ENCODE measurements at places on chromosomes 16 and 17. TPM values are rescaled to one million over a fixed set of nuclear protein-coding genes. Genes with fewer than 3 reads are reported as not detected.
A peak's percentile ranks its signal among the peaks of the same experiment; 100 is the strongest.

Gene C16orf95
- polyA plus RNA-seq, result 11.5 TPM

DNA sequence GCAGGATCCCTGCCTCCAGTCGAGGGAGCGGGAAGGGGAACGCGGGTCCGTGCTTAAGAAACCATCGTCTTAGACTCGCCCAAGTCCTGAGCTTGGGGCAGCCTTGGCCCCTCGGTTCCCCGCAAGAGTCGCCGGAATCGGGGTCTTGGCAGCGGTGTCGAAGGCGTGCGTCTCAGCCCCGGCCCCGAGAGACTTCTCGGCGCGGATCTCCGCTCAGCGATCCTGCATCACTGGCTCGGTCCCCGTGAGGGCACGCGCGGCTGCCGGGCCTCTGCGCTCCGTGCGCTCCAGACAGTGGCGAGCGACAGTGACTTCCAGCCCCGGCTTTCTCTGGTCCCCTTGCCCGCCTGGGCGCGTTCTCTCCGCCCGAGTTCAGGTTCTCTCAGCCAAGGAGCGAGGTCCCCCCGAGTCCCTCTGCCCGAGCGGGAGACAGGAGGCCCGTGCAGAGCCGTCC is 380 bp downstream of the HS3ST3A1 start:
- H3K27me3 ChIP-seq, result peaks cover 2% of the 10 kb centered on the region
- peaks cover 3% of the 10 kb centered on the region for H3K4me1 ChIP-seq
- H3K27ac ChIP-seq, result no peak overlapping the region
- H3K36me3 ChIP-seq, result no peaks in the 10 kb centered on the region
- no peak overlapping the region for H3K4me3 ChIP-seq

DNA sequence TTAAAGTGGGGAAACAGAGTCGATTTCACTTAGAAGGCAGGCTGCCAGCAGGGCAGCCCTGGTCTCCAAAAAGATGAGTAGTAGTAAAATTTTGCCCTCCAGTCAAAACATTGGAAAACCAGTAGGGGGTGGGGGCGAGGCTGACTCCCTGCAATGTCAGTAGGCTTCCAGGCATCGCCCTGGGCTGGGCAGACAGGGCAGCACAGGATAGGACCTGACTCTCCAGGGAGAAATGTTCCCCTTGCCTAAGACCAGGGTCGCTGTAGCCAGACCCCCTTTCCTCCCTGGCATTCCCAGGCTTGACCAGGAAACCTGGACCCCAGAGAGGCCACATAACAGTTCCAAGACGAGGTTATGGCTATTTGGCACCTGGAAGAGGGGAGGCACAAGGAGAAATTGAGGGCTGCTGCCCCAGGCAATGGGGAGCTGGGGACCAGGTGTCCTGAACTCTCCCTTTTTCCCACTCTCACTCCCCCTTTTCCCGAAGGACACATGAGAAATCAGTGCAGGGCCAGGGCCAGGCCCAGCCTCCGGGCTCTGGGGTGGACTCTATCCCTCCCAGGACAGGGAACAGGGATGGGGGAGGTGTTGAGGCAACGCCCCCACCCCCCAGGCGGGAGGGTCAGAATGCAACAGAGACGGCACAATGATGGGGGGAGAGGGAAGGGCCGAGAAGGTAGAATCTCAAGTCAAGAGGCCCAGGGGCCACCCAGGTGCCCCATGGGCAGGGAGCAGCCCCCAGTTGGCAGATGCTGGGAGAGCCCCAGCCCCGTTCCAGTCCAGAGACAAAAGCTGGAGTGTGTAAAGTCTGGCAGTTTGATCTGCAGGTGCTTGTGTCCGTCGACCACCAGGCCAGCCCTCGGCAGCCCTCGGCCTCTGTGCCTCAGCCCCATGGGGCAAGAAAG is 4.5 kb upstream of the SAMD14 start:
- H3K4me3 ChIP-seq, result no peak overlapping the region
- no peak for DNase-seq
- H3K36me3 ChIP-seq, result peaks cover 20% of the 10 kb centered on the region
- no peak overlapping the region for H3K27ac ChIP-seq

Gene KRT16
- not detected for polyA plus RNA-seq

- peaks cover 19% of the 10 kb centered on the region for H3K27me3 ChIP-seq
- no peaks in the 10 kb centered on the region for H3K4me1 ChIP-seq
- H3K27ac ChIP-seq, result no peak within 1 kb of the TSS
- H3K36me3 ChIP-seq, result no peaks in the 10 kb centered on the region
- no peak for DNase-seq
- no peak within 1 kb of the TSS for H3K4me3 ChIP-seq
Observed at GRCh38 chr17:42184713-42185620, at the start of gene HCRT. TSS of gene HCRT (minus strand) at chr17:42185452. CDS start at chr17:42185365, 87 bp downstream.

Gene FASN
- 13.6 TPM for polyA plus RNA-seq

DNA sequence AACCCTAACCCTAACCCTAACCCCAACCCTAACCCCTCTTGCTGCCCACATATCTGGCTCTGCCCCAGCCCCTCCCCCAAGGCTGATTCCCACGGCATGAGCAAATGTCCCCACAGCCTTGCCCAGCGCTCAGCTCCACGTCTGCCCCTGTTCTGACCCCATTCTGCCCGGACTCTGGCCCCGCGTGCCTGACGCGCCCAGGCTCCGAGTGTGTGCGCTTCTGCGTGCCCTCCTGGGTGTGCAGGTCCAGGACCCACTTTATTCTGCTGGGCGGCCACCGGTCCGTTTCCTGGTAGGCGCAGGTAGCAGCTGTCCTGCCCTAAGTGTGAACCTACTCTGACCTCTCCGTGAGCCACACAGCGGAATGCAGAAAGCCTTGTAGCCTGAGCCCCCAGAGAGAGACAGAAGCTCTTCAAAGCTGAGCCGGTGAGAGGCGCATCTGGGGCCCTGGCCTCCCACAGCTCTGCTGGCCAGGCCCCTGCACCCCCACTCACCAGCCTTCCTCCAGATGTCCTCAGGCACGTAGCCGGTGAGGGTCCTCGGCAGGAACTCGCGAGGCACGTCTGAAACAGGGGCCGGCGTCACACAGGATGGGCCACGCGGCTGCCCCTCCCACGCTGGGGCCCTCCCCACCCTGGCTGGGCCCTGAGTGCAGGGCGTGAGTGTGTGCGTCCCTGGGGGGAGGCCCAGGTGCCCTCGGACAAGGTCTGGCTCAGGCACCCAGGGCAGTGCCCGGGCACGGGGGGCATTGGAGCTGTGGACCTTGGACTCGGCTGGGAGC is 14.0 kb upstream of the PABPN1L start:
- H3K27me3 ChIP-seq, result no peaks in the 10 kb centered on the region
- H3K27ac ChIP-seq, result no peak overlapping the region
- H3K36me3 ChIP-seq, result no peaks in the 10 kb centered on the region
- peak; percentile 35 for DNase-seq
- H3K4me1 ChIP-seq, result peaks cover 2% of the 10 kb centered on the region

Gene CSH1
- polyA plus RNA-seq, result not detected

GRCh38 chr16:88686062-88686438 is 257 bp downstream of the SNAI3 start:
- H3K4me1 ChIP-seq, result no peaks in the 10 kb centered on the region
- H3K27me3 ChIP-seq, result peaks cover 11% of the 10 kb centered on the region
- no peaks in the 10 kb centered on the region for H3K36me3 ChIP-seq
- peak overlapping the region; percentile 58 for H3K4me3 ChIP-seq
- no peak for DNase-seq
- no peak overlapping the region for H3K27ac ChIP-seq

DNA sequence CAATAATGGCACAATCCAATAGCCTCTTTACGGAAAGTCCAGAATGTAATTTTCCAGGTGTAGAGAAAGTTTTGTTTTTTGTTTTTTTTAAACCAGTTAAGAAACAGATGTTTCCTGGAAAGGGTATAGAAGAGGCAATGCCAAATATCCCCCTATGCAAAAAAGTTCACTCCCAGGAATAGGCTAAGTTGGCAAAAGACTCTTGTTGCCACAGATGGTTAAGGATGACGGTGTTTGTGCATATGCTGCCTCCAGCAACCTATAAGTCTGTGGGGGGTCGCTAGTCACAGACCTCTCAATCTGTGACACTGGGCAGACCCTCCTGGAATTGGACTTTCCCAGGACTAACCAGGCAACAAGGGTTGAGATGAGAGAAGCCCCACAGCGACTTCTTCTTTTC is 20.9 kb upstream of the HP start:
- H3K4me1 ChIP-seq, result no peaks in the 10 kb centered on the region
- H3K27me3 ChIP-seq, result no peaks in the 10 kb centered on the region
- no peaks in the 10 kb centered on the region for H3K36me3 ChIP-seq
- no peak overlapping the region for H3K4me3 ChIP-seq
- DNase-seq, result no peak

Gene ABCA8
- polyA plus RNA-seq, result 3.7 TPM

- no peak overlapping the region for H3K27ac ChIP-seq
- no peaks in the 10 kb centered on the region for H3K27me3 ChIP-seq
- H3K4me1 ChIP-seq, result no peaks in the 10 kb centered on the region
- DNase-seq, result peak; percentile 85
- no peaks in the 10 kb centered on the region for H3K36me3 ChIP-seq
- H3K4me3 ChIP-seq, result peak overlapping the region; percentile 9
Observed at GRCh38 chr17:82963104-82963950, 116.1 kb upstream of the METRNL start.

- H3K27me3 ChIP-seq, result no peaks in the 10 kb centered on the region
- no peak overlapping the region for H3K27ac ChIP-seq
- no peak overlapping the region for H3K4me3 ChIP-seq
- no peaks in the 10 kb centered on the region for H3K36me3 ChIP-seq
- DNase-seq, result no peak
- H3K4me1 ChIP-seq, result no peaks in the 10 kb centered on the region
Observed at GRCh38 chr17:30405161-30405560, 26.4 kb downstream of the CPD start.

DNA sequence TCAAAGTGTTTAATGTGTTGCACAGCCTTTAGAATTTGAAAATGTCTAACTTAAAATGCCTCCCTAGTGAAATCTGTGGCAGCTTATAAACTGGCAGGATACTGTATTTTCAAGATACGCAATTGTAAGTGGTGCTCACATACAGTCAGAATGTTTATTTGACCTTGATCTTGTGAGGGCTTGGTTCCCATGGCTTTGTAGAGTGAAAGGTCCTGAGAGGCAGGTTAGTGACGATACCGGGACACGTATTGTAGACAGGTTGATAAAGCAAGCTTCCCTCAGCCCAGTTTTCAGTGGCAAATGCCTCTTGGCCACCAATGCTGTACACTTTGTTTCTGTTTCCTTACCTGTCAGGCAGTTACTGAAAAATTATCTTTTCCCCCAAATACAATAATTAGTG is 426.6 kb downstream of the MAF start:
- H3K4me3 ChIP-seq, result no peak overlapping the region
- no peak for DNase-seq
- H3K4me1 ChIP-seq, result no peaks in the 10 kb centered on the region
- H3K27me3 ChIP-seq, result no peaks in the 10 kb centered on the region
- no peaks in the 10 kb centered on the region for H3K36me3 ChIP-seq
- H3K27ac ChIP-seq, result no peak overlapping the region

Gene MT4
- polyA plus RNA-seq, result not detected

Gene OR3A3
- not detected for polyA plus RNA-seq

GRCh38 chr16:81385031-81385756 is 59.4 kb upstream of the CMIP start:
- no peaks in the 10 kb centered on the region for H3K27me3 ChIP-seq
- H3K27ac ChIP-seq, result no peak overlapping the region
- peaks cover 4% of the 10 kb centered on the region for H3K36me3 ChIP-seq
- H3K4me3 ChIP-seq, result no peak overlapping the region
- no peak for DNase-seq

DNA sequence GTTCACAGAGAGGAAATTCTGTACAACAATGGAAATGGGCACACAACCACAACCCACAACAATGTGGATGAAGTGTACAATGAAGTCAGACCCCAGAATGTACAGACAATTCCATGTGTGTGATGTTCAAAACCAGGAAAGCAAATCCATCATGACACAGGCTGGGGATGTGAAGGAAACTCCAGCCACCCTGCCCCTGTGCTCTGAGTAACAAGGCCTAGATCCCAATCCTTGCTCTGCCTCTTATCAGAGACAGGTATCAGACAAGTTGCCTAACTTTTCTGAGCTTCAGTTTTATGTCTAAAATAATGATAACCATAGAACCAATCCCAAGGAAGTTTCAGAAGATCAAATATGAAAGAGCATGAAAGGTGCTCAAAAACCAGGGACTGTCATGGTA is 1.8 kb upstream of the C16orf95 start:
- no peaks in the 10 kb centered on the region for H3K27me3 ChIP-seq
- H3K36me3 ChIP-seq, result no peaks in the 10 kb centered on the region
- no peak overlapping the region for H3K4me3 ChIP-seq
- H3K4me1 ChIP-seq, result peaks cover 6% of the 10 kb centered on the region
- DNase-seq, result no peak
- H3K27ac ChIP-seq, result no peak overlapping the region

DNA sequence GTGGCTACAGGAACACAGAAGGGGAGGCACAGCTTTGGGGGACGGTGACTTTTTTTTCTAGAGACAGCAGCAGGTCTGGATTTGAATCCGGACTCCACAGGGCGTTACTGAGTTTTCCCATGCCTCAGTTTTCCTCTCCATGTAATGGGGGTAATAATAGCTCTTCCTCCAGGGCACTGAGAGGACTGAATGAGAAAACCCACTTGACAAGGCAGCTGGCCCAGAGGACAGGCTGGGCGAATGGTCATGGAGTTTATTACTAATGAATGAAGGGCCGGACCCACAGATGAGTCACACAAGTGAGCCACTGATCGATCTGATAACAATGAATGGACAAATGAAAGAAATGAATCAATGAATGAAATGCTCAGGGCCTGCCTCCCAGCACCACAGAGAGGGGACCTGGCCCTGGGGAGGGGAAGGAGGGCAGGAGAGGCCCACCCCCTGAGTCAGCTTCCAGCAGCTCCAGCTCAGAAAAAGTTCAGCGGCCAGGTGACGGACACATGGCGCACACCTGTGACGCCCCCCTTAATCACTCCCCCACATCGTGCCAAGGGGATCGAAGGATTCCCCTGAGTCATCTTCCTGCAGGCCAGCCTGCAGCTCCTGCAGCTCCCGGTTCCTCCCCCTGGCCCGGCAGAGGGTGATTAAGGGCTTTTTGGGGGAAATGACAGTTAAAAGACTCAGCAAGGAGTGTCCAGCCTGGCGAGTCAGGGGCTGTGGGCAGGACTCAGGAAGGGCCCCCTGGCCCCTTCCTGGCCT is 54.3 kb downstream of the SOCS1 start:
- H3K27ac ChIP-seq, result no peak overlapping the region
- no peaks in the 10 kb centered on the region for H3K36me3 ChIP-seq
- no peaks in the 10 kb centered on the region for H3K27me3 ChIP-seq
- H3K4me1 ChIP-seq, result no peaks in the 10 kb centered on the region
- H3K4me3 ChIP-seq, result no peak overlapping the region
- DNase-seq, result no peak

DNA sequence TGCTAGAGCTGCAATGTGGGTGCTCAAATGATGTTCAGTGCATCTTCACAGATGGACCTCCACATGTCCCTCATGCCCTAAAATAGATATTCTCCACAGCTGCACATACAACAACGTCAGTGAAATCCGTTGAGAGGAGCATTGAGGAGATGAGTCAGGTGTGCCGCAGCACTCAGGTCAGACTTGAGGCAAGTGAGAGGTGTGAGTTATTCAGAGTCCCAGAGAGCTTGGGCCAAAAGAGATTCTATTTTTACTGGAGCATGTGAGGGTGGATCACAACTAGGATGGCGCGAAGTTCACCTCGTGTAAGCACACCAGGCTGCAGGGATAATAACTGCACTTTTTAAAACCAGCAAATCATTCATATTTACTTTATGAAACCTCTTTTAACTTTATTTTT is 645.3 kb downstream of the MAF start:
- DNase-seq, result no peak
- H3K36me3 ChIP-seq, result no peaks in the 10 kb centered on the region
- H3K27ac ChIP-seq, result no peak overlapping the region
- H3K27me3 ChIP-seq, result no peaks in the 10 kb centered on the region
- H3K4me3 ChIP-seq, result no peak overlapping the region
- H3K4me1 ChIP-seq, result no peaks in the 10 kb centered on the region

Measured in kidney (tissue), 22 donors.